ENCODE measurements at places on chromosomes 16 and 17.

- DNase-seq: no peak
Observed at GRCh38 chr17:73492821-73493814, 151.1 kb downstream of the SDK2 start.

DNA sequence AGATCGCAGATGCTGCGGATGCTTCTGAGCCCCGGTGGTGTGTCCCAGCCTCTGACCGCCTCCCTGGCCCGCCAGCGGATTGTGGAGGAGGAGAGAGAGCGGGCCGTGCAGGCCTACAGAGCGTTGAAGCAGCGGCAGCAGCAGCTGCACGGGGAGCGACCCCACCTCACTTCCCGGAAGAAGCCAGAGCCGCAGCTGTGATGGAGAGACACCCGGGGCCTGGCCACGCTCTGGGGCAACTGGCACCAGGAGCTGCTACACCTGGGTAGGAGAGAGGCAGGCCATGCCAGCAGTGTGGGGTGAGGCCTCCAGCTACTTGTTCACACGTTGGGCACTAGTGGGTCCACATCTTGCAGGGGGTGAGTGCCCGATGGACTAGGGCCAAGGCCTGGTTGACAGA is 6.0 kb downstream of the CCDC137 start:
- DNase-seq: no peak

GRCh38 chr17:14838567-14838966 is 426.6 kb downstream of the PMP22 start:
- no peak for DNase-seq

DNA sequence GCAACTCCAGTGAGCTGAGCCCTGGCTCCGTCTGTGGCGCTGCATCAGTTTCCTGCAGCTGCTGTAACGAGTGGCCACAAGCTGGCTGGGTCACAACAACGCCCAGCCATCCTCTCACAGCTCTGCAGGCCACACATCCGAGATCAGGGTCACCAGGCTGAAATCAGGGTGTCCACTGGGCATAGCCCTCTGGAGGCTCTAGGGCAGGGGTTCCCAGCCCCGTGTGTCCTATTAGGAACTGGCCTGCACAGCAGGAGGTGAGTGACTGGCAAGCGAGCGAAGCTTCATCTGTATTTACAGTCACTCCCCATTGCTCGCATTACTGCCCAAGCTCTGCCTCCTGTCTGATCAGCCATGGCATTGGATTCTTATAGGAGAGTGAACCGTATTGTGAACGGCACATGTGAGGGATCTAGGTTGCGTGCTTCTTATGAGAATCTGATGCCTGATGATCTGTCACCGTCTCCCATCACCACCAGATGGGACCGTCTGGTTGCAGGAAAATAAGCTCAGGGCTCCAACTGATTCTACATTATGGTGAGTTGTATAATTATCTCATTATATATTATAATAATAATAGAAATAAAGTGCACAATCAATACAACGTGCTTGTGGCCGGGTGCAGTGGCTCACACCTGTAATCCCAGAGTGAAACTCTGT is 176.5 kb downstream of the SEC14L1 start:
- no peak for DNase-seq

DNA sequence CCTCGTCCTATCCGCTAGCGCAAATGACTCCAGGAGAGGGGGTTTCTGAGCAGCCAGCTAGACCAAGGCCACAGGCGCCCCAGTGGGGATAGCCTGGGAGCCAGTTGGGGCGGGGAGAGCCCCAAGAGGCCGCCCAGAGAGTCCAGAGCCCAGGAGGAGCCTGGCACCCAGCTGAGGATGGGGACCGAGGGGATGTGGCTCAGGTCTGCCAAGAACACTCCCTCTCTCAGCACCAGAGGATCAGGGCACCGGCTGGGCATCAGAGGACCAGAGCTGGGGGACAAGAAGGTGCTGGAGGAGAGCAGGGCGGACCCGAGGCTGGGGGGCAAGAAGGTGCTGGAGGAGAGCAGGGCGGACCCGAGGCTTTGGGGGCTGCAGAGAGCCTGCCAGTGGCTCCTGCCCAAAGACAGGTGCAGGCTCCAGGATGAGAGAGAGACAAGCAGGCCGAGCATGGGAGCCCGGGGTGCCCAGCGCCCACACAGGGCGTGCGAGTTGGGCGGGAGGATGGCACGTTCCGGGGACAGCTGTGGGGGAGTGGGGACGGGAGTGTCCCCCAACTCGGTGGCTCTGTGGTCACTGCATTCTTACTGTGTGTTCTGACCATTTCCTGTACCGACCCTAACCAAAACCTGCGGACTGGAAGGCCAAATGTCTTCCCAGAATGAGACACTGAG is 39.4 kb downstream of the TIMM22 start:
- DNase-seq: no peak

GRCh38 chr17:17112628-17113200 is 70.5 kb downstream of the MPRIP start:
- DNase-seq: no peak

- no peak for DNase-seq
Observed at GRCh38 chr17:9292561-9292941, 271.2 kb downstream of the NTN1 start.

GRCh38 chr16:55120408-55120807 is 189.7 kb downstream of the IRX5 start:
- DNase-seq: no peak

DNA sequence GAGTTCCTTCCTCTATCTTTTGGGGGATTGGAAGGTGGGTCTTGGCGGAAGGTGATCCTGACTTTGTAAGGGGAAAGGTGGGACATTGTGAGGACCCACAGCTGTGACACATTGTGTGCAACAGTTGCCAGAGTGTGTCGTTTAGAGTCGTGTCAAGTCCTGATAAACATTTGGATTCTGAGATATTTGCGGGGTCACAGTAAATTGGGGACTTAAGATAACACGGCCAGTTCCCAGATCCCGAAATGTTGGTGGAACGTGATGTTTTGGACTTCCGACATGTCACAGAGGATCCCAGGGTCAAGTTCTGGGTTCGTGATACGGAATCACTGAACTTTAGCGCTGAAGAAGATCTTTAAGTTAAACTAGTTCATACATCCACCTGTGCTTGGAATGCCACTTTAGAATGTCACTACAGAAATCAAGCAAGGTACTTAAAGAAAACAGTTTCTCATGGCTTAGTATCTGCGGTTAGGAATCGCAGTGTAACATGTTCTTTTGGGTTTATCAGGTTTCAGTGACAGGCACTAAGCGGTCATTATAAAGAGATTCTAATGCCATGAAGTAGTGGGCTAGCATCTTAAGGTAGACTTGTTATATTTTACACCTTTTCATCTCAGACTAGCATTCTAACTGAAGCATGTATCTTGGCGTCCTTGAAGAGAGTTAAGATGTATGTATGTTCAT is 815 bp downstream of the ATAD5 start:
- DNase-seq: no peak

- no peak for DNase-seq
Observed at GRCh38 chr16:66845791-66846221, 1.6 kb downstream of the CA7 start.

GRCh38 chr16:10497132-10498101 is 83.0 kb downstream of the EMP2 start:
- DNase-seq: no peak

DNA sequence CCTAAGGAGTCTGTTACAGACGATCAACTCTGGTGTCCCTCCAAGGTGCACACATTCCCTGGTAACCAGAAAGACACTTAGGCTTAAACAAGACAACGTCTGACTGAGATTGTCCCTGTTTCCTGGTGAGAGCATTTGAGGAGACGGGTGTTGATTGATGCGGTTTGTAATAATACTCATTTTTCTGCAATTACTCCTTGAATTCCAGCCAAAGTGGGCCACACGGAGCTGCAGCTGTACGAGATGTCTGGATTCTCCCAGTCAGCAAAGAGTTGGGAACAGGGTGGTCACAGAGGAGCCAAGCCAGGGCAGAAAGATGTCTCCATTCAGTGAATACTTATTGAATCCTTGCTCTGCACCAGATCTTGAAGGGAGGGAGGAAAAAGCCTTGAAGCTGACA is 30.9 kb upstream of the CES5A start:
- no peak for DNase-seq

DNA sequence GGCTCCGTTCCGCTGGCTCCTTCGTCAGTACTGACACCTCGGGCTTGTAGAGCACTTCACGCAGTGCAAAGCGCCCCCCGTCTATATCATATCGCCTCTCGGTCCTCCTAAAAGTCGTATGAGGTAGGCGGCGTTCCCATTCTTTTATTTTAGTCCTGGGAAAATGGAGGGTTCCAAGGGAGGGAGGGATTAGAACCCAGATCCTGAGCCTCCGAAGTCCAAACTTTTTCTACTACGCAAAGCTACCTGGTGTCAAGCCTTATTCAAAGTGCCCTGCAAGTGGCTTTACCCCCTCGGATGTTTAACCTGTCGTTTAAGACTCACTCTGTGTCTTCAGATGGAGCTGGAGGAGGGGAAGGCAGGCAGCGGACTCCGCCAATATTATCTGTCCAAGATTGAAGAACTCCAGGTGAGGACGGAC is 348 bp upstream of the FTSJ3 start:
- no peak for DNase-seq

GRCh38 chr16:80587071-80587470 is 46.3 kb downstream of the DYNLRB2 start:
- DNase-seq: no peak

GRCh38 chr17:71371809-71372208 is 749.0 kb upstream of the SOX9 start:
- no peak for DNase-seq

GRCh38 chr16:3363793-3364192 is 8.1 kb downstream of the OR2C1 start:
- no peak for DNase-seq

DNA sequence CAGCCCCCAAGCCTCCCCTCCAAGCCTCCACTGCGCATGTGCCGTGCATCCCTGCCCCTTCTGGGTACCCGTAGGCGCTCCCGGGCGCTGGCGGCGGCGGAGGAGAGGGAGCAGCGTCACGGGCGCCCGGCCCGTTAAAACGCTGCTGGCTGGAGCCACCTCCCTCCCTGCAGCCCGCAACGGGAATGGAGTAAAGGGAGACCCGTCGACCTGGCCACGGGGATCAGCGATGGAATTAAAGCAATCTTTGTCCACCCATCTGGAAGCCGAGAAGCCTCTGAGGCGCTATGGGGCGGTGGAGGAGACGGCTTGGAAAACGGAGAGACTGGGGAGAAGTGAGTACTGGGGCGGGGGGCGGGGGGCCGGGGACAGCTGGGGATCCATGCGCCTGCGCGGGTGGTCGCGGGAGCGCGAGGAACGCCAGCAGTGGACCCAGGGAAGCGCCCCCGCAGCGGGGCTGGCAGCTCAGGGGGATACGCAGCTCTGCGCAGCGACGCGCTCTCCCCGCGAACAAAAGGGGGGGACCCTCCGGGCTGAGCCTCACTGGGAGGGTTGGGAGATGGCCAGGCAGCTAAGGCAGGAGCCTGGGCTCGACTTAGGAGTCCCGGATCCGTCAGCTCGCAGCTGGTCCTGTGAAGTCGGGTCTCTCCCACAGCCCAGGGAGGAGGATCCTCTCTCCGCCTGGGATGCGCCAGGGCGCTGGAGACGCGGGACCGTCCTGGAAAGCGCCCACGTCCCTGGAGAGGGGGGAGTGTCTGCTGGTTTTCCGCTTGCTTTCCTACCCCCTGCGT is at the start of gene BMERB1:
BMERB1 (plus strand) TSS at position 164 of the 791 bp plus-strand sequence; CDS start at position 230, 66 bp downstream.
- DNase-seq: peak; percentile 84

GRCh38 chr16:9256196-9256595 is 164.8 kb downstream of the HAPSTR1 start:
- no peak for DNase-seq

DNA sequence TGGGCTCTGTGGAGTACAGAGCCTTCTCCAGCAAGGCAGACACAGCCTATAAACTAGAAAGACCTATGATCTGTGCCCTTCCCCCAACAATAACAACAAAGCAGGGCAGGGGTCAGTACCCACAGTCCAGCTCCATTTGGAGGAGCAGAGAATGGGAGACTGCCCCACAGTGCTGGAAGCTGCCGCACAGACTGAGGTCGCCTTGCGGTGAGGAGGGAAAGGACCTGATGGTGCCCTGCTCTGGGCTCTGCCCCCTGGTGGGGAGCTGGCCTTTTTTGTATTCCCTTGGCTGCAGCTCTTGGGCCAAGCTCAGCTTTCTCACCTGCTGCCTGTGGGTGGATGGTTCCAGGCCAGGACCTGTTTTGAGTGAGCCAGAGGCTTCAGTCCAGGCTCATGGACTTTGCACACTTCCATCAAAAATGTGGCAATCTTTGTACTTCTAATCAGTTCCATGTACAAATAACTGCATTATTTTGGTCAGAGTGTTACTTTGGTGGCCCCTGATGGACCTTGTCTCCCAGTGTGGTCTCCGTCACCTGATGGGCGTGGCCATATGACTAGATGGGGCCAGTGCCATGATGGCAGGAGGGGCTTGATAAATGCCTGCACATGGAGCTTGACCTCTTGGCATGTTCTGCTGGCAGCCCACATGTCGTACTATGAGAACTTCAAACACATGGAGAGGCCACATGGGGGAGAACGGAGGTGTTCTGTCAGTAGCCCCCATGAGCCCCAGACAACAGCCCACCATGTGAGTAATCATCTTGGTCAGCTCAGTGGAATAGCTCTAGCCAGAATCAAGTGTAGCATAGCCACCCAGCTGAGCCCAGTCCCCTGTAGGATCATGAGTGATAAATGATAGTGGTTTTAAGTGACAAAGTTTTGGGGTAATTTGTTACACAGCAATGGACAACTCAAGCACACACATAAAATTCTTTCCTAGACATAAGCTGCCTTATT is 24.2 kb downstream of the B9D1 start:
- DNase-seq: peak; percentile 78

DNA sequence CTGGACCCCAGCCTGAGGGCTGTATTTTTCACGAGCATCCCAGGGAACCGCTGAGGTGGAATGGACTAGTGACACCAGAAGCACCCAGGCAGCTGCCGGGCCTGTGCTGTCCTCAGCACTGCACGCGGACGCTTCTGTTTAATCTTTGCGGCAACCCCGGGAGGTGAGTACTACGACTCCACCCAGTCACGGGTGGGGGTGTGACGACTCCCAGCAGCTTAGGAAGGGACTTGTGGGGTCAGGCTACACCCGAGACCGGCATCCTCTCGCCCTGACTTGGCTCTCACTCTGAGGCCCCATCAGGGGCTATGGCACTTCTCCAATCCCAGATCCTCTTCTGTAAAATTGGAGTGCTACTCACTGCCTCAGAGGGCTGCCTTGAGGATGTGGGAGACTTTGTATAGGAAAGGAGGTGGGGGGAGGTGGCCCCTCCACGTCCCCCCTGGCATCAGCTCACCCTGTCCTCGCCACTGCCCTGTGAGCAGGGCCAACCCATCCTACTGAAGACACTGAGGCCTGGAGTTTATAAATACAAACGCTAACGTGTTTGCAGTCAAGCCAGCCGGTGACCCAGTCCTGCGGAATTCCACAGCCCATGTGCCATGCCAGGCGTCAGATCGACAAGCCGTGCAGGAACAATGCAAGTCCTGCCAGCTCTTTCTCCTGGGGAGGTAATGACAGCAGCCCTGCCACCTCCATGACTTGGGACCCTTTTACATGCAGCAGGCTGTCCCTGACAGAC is 44.4 kb downstream of the PPL start:
- no peak for DNase-seq

Measured in activated CD8-positive, alpha-beta memory T cell treated with anti-CD3 and anti-CD28 coated beads for 24 hours (primary cell).